ENCODE measurements at places on chromosomes 11 and 22.

- no peak for DNase-seq
Observed at GRCh38 chr11:16861862-16862261, 123.4 kb downstream of the C11orf58 start.

- no peak for DNase-seq
Observed at GRCh38 chr22:36223504-36223903, 15.8 kb downstream of the APOL2 start.

DNA sequence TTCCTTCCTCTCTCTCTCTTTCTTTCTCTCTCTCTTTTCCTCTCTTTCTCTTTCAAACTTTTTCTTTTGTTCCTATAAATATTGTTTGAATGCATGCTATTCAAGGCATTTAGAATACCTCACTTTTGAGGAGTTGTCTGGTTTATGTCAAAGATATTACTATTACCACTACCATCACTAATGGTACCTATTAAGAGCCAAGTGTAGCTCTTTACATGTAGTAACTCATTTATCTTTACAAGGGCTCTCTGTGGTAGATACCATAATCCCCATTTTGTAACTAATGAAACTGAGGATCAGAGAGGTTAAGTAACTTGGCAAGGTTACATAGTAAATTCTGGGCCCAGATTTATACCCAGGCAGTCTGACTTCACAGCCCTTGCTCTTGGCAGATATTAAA lies 116.0 kb downstream of the CSTPP1 start:
- DNase-seq = no peak

- DNase-seq = no peak
Observed at GRCh38 chr11:18650859-18651557, 16.9 kb upstream of the SPTY2D1 start.

DNA sequence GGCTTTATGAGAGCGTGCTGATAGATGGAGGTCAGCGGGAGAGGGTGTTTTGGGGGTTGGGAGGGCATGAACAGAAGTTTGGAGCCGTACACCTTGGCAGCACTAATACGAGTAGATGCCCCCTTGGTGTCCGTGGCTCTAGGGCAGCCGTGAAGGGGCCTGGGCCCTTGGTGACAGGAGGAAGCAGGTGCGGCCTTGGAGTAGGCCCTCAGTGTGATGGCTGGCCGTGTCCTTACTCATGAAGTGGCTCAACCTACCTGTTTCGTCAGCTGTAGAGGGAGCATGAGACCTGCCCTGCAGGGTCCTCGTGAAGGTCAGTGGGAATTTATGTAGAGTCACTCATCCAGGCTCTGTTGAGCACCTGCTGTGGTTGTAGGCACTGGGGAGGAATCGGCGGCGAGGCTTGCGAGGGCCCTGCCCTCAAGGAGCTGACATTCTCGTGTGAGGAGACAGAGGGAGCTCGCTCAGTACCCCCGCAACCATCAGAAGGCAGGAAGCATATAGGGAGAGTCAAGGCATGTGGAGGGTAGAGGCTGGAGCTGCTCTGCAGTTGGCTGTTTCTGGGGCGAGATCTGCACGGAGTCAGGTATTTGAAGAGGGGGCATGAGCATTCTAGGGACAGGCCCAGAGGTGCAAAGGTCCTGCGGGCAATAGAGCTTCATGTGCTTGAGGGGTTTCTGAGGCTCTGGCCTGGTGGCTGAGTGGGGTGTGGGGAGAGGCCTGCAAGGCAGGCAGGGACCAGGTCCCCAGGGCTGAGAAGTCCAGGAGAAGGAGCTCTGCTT lies 39.6 kb downstream of the TBC1D22A start:
- no peak for DNase-seq

DNA sequence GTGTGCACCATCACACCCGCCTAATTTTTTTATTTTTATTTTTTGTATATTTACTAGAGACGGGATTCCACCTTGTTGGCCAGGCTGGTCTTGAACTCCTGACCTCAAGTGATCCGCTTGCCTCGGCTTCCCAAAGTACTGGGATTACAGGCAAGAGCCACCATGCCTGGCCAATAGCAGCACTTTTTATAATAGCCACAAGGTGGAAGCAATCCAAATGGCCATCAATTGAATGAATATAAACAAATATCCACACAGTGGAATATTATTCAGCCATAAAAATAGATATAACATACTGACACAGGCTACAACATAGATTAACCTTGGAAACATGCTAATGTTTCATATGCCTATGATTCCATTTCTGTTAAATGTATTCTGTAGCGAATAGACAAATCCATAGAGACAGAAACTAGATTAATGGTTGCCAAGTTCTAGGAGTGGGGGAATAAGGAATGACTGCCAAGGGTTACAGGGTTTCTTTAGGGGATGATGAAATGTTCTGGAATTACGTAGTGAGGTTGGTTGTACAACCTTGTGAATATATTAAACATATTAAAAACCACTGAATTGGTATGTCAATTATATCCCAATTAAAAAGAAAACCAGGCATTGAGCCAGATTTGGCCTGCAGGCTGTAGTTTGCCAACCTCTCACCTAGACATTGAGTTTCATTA lies 4.8 kb downstream of the VPS51 start:
- no peak for DNase-seq

GRCh38 chr11:33622186-33622585 lies 78.4 kb downstream of the C11orf91 start:
- DNase-seq = no peak

GRCh38 chr11:8233691-8234424 lies 29.8 kb downstream of the LMO1 start:
- DNase-seq = no peak

- DNase-seq = no peak
Observed at GRCh38 chr11:2734181-2735052, 34.6 kb upstream of the KCNQ1OT1 start.

GRCh38 chr22:21834869-21835268 lies 32.6 kb downstream of the MAPK1 start:
- DNase-seq = no peak

GRCh38 chr22:39257901-39258475 lies 13.2 kb upstream of the PDGFB start:
- DNase-seq = no peak

GRCh38 chr11:28481616-28482480 lies 373.7 kb downstream of the METTL15 start:
- DNase-seq = no peak

DNA sequence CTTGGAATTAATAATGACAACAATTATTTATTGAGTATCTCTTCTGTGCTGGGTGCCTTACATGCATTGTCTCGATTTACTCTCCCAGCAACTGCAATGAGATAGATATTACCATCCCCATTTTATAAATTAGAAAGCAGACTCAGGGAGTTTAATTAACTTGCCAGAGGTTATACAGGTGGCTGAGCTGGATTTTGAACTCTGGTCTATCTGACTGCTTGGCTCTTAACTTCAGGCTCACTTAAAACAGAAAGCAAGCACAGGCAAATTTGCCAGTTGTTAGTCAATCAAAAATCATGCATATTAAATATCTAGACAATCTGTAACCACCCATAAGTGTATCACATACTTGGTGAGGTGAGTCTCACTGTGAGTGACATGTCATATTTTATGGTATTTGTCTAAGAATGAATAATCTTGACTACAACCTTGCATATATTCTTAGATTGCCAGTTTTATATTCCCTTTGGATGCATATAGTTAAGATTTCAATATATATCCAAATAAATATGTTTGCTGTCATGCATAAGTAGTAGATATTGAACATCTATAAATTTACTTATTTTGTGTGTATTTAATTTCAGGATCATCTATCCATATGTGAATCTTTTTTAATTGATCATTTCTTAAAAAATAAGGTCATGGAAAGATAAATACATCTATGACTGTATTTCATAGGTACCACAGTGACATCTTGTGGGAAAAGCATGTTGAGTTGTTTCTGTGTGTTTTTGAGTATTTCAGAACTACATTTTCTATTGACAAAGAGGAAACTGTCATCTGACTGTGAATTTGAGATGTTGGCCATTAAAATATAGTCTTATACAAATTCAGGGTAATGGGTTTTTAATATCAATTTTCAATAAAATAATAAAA lies 112.0 kb upstream of the ARHGAP42 start:
- DNase-seq = no peak

GRCh38 chr22:35638410-35638809 lies 9.8 kb upstream of the APOL6 start:
- DNase-seq = no peak

DNA sequence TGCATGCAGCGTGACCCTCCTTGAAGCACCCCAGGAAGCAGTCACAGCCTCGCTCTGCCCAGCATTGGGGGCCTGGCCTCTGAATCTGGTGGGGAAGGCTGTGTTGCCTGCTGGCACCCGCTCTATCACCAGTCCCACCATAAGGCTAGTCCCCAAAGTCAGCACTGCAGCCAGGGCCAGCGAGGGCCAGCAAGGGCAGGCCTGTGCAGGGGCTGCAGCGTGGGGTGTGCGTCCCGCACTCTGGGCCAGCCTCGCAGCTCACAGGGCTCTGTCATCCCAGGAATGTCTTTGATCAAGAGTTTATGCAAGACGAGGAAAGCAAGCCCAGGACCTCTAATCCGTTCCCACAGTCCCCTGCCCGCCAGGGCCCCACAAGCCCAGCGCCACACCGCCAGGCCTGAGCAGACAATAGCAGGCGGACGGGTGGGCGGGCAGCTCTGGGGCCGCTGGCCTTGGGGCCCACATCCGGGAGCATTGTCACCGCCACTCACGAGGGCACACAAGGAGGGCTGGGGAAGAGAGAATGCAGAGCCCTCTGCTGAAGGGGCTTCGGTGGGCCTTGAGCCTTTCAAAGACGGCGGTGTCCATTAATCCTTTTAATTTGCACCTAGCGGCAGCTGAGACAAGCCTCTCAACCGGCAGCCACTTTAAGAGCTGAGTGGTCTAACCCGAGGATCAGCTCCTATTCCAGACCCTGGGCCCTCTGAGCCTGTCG lies 17.1 kb downstream of the LTO1 start:
- no peak for DNase-seq
